Stimulated activated CD4-positive, alpha-beta T cell treated with anti-CD3 and anti-CD28 coated beads, Interleukin-12 subunit alpha, Interleukin-12 subunit beta, amount 100 ng/mL, for 4 hours (primary cell): ENCODE measurements at places on chromosomes 6 and 20.

DNA sequence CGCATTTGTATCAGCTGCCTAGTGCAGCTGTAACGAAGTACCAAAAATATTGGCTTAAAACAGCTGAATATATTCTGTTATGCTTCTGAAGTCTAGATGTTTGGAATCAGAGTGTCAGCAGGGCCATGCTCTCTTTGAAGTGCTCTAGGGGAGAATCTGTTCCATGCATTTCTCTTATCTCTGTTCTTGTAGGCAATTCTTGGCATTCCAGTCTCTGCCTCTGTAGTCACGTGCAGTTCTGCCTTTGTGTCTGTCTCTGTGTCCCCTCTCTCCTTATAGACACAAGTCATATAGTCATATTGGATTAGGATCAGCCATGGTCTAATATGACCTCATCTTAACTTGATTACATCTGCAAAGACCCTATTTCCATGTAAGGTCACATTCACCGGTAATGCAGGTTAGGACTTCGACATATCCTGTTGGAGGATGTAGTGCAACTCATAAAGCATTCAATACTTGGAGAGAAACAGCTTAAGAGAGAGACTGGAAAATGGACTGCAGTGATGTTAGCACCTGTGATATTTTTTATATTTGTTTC, 18.6 kb downstream of the FAM83B start:
- DNase-seq, result no peak

DNA sequence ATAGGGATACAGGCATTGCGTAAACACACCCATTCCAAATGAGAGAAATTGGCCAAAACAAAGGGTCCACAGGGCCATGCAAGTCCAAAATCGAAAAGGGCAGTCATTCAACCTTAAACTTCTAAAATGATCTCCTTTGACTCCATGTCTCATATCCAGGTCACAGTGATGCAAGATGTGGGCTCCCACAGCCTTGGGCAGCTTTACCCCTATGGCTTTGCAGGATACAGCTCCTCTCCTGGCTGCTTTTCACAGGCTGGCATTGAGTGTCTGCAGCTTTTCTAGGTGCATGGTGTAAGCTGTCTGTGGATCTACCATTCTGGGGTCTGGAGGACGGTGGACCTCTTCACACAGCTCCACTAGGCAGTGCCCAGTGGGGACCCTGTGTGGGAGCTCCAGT, 744.5 kb downstream of the QKI start:
- no peak for DNase-seq

- DNase-seq, result no peak
Observed at GRCh38 chr6:102204351-102204750, 810.8 kb downstream of the GRIK2 start.

- DNase-seq, result no peak
Observed at GRCh38 chr6:62808565-62809293, 402.5 kb upstream of the FKBP1C start.

DNA sequence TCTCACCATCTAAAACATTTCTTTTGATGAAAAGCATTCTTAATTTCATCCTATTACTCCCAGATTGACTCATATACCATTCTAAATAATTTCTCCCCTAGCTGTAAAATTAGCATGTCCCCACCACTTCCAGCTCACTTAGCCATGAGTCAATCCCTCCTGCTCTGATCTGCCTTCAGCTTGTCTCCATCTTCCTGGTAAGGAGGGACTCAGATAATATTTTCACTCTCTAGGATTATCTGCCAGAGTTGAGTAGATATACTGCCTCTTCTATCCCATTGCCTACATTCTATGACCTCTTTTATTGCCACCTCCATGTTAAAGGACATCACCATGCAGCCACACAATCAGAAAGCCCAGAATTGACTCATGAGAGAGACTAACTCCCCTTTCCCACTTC, 348.8 kb upstream of the POU3F2 start:
- no peak for DNase-seq

DNA sequence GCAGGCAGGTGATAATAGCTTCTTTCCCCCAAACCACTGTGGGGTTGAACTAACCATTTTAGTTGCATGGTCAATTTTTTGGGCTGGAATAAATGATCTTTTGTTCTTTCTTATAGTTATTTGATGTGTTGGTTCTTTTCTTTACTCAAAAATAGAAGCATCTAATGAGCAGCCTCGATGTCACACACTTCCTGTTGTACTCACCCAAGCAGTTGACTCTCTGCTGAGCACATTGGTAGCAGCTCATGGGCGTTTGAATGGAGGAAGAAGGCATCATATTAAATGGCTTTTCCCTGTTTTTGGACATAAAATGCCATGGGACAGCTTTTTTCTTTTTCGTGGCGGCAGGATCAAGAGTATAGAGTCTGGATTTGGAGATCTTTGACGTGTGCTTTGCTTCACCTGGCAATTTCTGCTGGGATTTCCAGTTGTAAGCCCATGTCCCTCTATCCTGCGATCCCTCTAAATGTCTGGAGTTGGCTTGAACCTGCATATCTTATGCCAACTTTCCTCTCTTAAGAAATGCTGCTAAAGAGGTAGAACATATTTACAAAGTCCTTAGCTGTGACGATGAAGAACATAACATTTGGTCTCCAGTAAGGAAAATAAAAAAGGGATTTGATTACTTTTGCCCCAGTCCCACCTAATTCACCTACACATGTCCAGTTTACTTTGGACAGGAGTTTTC, 268.3 kb downstream of the PRL start:
- no peak for DNase-seq

- DNase-seq, result no peak
Observed at GRCh38 chr20:43190332-43190953, 737 bp upstream of the PTPRT start.

GRCh38 chr20:31485450-31486339, 10.6 kb downstream of the REM1 start:
- DNase-seq, result no peak

GRCh38 chr6:28743271-28743789, 180.5 kb downstream of the TRIM27 start:
- DNase-seq, result no peak

DNA sequence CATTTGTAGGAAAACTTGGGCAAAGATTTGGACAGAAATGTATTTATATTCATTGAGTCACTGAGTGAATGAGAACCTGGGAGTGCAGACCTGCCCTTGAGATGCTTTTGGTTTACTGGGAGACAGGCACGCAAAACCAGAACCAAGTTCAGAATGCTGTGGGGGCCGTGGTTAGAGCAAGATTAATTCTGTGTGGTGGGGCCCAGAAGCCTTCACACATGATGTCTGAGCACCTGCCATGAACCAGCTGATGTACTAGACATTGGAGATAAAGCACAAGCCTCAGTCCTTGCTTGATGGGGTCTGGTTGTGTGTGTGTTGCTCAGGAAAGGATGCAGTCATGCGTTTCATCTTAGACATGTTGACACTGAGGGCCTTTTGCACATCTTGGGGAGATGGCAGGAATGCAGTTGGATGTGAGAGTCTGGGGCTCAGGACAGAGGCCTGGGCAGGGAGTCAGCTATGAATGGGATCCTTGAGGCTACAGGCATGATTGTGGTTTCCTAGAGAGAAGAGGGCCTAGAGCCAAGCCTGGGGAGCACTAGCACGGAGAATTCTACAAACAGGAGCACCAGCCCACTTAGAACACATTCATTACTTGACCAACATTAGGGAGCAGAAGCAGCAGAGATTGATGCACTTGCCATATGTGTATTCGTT, 114.3 kb upstream of the TMEM181 start:
- DNase-seq, result no peak

DNA sequence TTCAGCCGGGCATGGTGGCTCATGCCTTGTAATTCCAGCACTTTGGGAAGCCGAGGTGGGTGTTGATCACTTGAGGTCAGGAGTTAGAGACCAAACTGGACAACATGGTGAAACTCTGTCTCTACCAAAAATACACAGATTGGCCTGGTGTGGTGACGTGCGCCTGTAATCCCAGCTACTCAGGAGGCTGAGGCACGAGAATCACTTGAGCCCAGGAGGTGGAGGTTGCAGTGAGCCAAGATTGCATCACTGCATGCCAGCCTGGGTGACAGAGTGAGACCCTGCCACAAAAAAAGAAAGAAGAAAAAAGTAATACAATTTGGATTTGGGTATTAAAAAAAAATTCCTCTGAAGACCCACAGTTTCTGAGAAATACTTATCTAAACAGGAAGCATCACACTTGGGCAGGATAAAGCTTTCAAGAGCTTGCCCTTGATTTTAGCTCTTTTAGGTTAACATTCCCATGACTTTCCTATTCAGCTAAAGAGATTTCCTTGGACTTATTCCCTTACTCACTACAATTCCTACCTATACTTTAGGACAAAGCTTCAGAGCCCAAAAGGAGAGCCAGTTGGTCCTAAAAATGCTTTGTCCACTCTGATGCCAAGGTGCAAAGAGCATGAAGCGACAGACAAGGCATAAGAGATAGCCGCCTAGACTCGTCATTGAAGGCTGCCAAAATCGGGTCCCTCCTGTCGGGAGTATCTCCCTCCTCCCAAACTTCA, 1.9 kb downstream of the ELOVL2 start:
- no peak for DNase-seq

DNA sequence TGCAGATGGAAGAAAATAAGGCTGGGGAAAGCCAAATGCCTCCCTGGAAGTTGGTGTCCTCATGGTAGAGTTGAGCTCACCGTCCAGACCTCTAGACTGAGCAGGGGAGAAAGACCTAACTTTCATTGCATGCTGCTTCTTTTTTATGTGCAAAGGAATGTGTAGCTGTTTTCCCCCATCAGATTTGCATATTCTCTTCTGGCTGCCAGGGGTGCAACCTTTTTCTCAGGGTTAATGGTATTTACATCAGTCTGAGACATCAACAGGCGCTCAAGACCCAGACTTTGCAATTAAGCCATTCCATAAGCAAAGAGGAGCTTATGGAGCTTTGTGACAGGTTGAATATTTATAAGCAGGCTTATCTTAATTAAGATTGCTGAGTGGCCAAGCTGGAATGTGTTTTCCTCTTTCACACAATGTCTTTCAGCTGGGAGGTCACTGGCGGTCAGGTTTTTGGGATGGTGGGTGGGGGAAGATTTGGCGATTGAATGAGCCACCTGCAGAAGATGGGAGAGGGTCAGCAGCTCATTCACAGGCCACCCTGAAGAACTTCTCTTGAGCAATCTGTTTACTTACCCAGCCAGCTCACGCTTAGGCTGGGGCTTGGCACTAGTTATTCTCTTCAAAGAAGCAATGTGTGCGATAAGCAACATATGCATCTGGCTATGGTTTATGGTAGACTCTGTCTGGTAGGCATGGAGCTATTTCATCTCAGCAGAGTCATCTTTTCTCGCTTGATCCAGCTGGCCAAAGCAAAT, 88.6 kb downstream of the SCP2D1 start:
- no peak for DNase-seq

DNA sequence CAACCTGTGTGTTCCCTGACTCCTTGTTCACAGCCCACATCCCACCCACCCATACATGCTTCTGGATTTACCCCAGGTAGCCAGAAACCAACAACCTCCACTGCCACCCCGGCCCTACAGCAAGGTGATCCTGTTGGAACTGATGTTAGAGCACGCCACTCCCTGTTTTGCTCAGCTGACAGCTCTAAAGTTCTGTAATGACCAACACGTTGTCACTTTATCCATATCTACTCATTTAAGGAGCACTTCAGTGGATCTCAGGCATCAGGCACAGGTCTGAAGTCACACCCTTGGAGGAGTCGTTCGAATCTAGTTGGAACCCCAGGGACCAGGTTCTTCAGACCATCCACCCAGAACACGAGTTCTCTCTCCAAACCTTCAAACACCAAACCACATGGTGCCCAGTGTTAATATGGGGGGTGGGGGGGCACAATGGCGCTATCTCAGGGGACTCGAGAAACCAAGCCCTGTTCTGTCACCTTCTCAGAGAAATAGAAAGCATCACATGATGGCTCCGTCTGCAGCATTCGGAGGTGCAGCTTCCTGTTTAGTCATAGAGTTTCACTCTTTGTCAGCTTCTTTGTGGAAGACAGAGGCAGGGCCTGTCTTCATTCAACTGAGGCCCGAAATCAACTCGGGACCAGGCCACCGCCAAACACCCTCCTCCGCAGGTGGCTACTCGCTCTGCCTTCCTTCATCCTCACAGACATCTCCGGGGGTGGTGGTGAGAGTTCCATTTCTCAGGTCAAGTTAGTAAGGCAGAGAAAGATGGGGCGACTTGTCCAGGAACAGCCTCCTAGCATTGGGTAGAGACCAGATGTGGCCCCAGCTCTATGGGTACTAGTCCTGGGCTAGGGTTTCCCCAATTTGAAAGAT, 142.2 kb downstream of the NFATC2 start:
- peak; percentile 61 for DNase-seq

DNA sequence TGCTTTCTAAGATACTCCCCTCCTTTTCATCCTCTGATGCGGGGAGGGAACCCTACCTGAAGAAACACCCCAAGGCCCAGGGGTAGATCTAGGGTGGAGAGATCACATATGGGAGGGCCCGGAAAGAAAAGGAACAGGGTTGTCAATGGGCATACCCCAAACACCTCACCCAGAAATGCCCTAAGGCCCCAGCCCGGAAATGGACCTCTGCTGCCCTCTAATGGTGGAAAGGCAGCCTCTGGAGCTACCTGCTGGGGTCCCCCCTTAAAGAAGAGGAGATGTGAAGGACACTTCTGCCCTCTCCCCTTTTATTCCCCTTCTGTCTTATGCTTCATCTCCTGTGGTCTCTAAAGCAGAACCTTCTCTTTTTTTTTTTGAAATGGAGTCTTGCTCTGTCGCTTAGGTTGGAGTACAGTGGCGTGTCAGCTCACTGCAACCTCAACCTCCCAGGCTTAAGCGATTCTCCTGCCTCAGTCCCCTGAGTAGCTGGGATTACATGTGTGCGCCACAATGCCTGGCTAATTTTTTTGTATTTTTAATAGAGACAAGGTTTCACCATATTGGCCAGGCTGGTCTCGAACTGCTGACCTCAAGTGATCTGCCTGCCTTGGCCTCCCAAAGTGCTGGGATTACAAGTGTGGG, 458 bp upstream of the ARMC12 start:
- peak; percentile 82 for DNase-seq

GRCh38 chr6:17863901-17864754, 123.3 kb downstream of the KIF13A start:
- DNase-seq, result no peak

- no peak for DNase-seq
Observed at GRCh38 chr6:166691199-166691598, 64.1 kb upstream of the RPS6KA2 start.

DNA sequence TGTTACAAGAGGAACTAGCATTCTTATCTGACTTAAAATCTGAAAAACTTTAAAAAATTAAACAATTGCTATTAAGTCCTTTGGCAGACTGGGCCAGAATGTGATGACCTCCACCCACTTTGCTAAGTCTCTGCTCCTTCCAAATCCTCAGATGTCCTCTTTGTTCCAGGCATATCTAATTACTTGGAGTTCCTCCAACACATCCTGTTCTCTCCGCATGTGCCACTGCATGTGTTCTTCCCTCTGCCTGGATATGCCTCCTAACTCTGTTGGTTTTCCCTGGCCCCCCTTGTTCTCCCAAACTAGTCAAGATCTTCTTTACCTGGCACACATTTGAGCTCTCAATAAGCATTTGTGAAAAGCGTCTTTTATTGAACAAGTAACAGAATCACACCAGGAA, 23.1 kb downstream of the ELOVL2 start:
- DNase-seq, result no peak

DNA sequence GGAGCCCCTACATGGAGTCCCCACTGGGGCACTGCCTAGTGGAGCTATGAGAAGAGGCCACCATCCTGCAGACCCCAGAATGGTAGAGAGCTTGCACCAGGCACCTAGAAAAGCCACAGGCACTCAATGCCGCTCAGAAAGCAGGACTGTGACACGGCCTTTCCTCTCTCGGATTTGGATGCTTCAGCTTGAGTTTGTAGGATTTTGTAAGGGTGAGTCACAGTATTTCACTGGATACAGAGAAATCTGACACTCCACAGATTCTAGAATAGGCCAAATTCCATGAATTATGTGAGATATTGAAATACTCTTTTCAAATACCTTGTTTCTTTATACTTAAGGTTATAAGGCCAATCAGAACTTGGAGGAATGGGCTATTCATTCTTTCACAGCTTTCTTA, 424.5 kb downstream of the HTR1B start:
- DNase-seq, result no peak
